ENCODE measurements at places on chromosomes 1 and 21.
A peak's percentile ranks its signal among the peaks of the same experiment; 100 is the strongest.

- DNase-seq, result no peak
These were observed 298.7 kb downstream of the LRRIQ3 start for GRCh38 chr1:73899311-73899710.

DNA sequence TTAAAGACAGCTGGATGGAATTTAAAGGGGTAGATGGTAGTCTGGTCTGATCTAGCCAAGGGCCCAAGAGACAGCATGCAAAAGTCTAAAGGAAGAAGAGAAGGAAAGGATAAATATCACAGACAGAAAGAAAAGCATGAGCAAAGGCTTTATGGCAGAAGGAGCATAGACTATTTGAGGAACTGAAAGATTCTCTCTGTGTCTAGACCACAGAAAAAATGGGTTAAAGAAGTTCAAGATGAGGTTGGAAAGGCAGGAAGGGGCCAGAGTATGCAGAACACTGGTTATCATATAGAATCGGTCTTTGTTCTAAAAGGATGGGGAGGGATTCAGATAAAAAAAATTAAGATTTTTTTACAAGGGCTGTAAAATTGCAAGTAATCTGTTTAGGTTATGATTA is 136.8 kb upstream of the SGIP1 start:
- no peak for DNase-seq

DNA sequence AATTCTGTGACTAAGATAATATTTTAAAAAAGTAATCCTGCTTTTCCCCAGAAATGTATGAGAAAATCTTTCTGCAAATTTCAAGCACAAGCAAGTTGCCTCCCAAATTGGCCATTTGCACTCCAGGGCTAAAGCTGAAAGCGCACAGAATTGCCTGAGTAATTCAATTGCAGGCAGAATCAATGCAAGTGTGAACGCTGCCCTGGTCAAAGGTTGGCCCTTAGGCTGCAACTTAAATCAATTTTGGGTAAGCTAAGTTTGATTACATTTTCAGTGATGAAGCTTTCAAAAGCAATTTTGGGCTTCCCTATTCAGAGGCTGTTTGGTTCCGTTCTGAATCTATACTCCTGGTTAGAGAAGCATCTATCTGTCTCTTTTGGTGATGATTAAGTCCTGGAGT is 501.8 kb upstream of the ZRANB2 start:
- no peak for DNase-seq

- no peak for DNase-seq
These were observed 23.8 kb downstream of the SEC16B start for GRCh38 chr1:177945943-177946650.

- no peak for DNase-seq
These were observed 35.5 kb downstream of the MRAP start for GRCh38 chr21:32333953-32334673.

GRCh38 chr1:180765151-180765550 is 133.3 kb downstream of the XPR1 start:
- DNase-seq, result no peak

DNA sequence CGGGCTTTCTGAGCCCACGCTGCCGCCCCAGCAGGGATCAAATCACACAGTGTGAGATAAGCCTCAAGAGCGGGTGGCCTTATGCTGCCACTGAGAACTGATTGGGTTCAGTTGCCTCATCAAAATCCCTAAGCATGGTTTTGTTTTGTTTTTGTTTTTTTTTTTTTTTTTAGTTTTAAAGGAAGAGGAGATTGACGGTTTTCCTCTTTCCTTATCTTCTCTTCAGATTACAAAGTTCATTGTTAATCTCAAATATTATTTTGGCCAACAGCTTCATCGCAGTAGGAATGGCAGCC is 651 bp downstream of the COA6 start:
- no peak for DNase-seq

DNA sequence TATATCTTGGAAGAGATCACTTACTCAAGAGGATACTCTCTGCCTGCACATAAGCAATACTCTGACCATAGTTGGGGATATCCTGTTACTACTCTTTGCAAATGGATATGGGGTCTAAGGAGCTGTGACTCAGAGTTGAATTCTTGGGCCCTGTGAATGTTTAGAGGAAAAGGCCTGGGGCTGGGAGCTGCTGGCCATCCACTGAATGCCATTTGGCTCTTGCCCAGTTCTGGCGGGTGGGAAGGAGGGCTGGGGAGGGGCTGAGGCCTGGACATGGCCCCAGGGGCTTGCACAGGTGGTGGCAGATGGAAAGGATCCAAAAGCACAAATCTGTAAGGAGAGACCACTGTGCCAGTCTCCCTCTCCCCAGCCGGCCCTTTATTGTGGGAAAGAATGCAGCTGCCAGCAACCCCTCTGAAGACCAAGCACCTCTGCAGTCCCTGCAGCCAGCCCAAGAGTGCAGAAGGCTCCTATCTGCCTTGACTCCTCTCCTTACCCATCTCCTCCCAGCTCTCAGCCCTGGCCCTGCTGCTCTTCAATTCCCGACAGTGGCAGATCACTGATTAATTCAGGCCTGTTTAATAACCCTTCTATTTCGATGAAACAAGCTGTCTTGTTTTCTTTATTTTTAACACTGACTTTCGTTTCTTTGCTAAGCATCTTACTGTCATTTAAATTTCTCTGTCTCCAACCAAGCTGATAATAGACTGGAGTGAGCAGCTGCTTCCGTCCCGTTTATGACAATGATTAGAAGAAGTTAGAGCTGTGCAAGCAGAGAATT is 12.1 kb downstream of the PLXNA2 start:
- no peak for DNase-seq

- DNase-seq, result no peak
These were observed 95.1 kb upstream of the ARHGEF16 start for GRCh38 chr1:3359351-3359750.

GRCh38 chr1:94383966-94384408 is 34.2 kb upstream of the ABCD3 start:
- no peak for DNase-seq

- no peak for DNase-seq
These were observed 122.7 kb downstream of the KCNN3 start for GRCh38 chr1:154747380-154747739.

GRCh38 chr1:97196825-97197516 is 475.4 kb downstream of the PTBP2 start:
- no peak for DNase-seq

GRCh38 chr1:53365437-53366063 is 37.7 kb upstream of the LRP8 start:
- no peak for DNase-seq

GRCh38 chr1:184932319-184932718 is 42.0 kb downstream of the NIBAN1 start:
- no peak for DNase-seq

GRCh38 chr1:24893431-24893830 is 36.6 kb downstream of the RUNX3 start:
- DNase-seq, result no peak

- no peak for DNase-seq
These were observed 243.6 kb upstream of the TMEM51 start for GRCh38 chr1:14909920-14910460.

DNA sequence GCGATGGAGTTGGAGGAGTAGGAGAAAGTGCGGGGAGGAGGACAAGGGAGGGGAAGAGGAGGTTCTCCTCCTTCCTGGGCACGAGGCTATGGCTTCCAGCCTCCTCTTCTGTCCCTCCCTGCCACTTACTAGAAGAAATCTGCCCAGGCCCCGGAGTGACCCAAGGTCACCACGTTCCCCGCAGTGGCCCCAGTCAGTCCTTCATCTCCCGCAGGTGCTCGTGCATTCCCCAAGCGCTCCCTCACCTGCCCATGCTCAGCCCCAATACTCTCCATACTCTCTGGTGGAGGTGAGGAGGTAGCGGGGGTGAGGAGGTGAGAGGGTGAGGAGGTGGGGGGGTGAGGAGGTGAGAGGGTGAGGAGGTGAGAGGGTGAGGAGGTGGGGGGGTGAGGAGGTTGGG is 85.4 kb downstream of the CCDC185 start:
- DNase-seq, result no peak

DNA sequence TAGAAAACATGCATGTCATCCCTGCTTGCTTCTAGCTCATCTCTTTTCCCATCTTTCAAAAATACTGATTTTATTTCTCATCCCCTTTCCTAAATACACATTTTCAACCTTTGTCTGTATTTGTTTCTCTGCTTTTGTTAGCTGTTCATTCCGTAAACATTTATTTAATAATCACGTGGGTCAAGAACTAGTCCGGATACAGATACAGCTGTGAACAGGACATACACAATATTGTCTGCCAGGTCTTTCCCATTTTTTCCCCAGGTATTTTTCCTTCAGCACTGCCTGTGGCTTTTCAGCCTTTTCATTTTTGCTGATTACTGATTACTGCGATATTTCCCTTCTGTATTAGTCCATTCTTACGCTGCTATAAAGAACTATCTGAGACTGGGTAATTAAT is 5.7 kb downstream of the PER3 start:
- DNase-seq, result no peak

DNA sequence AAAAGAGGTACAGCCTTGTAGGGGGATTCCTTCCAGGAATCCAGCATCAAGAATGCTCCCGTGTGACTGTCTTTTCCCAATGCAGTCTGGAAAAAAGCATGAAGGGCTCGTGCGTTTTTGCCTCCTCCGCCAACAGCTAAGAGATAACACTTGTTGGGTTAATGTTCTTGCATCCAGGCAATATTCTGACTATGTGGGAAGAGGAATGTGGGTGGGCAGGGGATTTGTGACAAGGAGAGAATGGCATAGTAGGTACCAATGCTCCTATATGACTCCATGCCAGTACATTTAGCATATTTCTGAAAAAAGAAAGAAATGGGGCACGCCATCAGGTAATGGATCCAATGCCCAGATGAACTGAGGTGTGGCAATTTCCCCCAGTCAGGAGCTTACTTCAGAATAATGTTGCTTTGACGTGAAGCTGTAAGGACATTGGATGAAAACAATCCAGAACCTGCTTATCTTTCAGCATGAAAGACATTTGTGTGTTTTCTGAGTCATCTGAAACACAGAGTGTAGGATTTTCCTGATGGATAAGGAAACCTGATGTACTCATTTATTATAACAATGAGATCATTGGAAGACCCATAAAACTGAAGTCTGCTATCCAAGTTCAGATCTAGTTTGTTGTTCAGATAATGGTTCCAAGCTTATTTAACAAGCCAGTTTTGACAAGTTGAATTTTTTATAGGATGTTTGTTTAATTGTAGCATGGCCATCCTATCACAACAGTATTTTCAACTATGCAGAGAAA is 105.5 kb downstream of the LYPLAL1 start:
- DNase-seq, result no peak

DNA sequence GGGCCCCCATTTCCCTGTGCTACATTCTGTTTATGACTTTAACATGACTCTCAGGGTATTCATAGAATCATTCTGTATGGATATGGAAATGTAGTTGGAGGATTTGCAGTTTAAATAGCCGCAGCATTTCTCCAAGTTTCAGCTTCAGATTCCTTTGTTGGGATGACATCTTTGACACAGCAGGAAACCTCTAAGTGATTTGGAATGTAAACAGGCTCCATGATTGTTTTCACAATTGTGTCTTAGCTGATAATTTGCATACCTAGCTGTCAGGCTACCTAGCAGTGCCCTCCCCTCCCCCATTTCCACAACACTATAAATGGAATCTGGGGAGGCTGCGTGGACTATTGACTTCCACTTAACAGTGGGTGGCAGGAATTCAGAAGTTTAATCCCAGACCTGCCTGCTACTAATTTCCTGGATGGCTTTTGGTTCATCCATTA is 290.2 kb downstream of the HLX start:
- DNase-seq, result no peak

- DNase-seq, result no peak
These were observed 34.7 kb upstream of the POFUT2 start for GRCh38 chr21:45322231-45322959.

DNA sequence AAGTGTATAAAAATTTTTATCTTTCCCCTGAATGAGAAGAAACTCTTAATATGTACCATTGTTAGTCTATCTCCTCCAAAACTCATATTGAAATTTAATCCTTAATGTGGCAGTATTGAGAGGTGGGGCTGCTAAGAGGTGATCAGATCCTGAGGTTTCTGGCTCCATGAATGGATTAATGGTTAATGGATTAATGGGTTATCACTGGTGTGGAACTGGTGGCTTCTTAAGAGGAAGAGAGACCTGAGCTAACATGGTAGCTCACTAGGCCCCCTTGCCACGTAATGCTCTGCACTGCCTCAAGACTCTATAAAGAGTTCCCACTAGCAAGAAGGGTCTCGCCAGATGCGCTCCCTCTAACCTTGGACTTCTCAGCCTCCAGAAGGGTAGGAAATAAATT is 70.6 kb upstream of the ZBTB18 start:
- DNase-seq, result no peak

DNA sequence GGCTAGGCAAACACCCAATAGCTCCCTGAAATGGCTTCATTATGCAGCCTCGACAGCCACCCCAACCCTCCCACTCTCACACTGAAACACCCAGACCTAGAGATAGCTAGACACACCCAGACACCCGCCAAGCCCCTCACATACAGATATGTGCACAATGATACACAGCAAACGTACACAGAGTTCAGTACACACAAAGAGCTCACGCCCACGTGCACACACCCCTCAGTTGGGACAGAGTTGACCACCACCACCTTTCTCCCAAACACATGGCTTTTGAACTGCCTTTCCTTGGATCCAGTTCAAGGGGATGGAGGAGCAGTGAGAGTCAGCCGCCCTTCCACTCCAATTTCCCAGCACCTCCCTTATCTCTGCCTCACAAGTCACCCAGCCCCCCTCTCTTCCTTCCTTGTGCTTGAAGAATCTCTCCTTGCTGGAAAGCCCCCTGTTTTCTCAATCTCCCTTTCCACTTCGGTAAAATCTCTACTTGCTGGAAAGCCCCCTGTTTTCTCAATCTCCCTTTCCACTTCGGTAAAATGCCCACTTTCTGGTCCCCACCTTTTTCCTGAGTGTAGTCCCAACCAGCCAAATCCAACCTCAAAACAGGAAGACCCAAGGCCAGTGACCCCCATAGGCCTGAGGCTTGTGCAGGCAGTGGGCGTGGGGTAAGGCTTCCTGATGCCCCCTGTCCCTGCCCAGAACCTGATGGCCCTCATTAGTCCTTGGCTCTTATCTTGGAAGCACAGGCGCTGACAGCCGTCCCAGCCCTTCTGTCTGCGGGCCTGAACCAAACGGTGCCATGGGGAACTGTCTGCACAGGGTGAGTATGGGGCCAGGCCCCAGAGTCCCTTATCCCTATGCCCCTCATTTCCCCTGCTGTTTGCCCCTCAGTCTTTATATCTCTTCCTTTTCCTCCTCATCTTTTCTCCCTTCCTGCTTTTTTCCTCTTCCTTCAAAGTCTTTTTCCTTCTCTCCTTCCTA is at the start of gene ACKR1:
ACKR1 (plus strand) TSS at position 715 of the 981 bp plus-strand sequence; CDS start at position 800, 85 bp downstream.
- no peak for DNase-seq

DNA sequence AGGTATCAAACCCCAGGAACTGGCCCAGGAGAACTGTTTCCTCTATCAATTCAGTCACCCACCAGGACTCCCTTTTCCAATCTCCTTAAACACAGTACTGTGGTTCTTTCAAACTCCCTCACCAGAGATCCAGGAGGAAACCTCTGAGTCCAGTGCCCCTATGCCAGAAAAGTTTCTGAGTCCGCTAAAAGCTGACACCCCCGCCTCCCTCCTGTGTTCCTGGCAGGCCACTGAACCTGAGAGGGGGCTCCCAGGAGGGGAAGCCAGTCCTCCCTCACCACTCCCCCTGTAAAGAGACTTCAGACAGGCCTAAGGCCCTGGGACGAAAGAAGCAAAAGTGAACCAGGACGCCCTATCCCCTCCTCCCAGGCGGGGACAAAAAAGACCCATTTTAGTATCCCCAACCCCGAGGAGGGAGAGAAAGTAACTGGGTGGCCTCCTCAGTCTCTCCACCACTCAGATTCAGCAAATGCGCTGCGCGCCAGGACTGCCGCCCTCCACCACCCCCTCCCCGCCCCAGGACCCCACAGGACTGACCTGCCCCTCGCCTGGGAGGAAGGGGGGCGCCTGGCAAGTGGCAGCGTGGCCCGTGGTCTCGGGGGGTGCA is 624 bp downstream of the SLC41A1 start:
- peak; percentile 29 for DNase-seq
